ENCODE measurements at places on chromosomes 12 and 14.

DNA sequence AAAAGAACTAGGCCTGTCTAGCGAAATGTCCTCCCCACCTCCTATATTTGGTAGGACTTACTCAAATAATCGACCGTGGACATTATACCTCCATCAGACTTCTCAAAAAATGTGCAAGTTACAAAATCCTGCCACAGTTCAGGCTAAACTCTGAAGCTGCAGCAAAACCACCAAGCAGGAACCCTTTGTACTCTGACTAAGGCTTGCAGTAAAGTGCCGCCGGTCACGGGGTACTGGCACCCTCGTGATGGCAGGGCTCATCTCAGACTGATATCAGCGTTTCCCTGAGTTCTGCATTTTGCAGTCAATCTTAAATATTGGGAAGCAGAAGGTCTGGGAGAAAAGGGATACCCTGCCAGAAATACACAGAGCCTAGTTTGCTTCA lies 17.1 kb downstream of the SLC11A2 start:
- DNase-seq = peak; percentile 30

DNA sequence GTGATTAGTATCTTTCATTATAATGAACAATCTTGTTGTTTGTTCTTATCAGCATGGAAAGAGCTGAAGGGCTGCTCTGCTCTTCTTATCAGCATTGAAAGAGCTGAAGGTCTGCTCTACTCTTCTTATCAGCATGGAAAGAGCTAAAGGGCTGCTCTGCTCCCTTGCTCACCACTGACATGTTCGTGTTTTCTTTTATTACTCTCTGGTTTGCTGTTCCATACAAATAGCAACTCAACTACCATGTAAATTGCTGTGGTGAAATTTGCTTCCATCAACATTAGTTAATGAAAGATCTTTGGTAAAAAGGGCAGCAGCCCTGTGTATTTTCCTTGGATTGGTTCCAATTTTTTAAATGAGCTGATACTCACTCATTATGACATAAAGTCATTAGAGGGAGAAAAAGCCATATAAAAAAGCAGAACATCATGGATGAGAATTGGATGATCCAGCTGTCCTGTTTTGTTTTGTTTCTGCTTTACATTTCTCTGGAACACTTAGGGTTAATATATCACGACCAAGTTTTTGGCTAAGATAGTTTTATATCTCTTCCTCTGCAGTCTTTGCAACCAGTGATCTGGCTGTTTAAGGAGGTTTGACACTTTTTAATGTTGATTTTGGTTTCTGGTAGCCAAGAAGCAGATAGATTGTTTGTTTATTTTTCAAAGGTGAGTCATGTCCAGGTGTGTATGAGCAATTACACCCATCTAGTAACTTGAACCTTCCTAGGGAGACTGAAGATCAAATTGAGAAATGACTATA lies 356.6 kb downstream of the CEP128 start:
- no peak for DNase-seq

DNA sequence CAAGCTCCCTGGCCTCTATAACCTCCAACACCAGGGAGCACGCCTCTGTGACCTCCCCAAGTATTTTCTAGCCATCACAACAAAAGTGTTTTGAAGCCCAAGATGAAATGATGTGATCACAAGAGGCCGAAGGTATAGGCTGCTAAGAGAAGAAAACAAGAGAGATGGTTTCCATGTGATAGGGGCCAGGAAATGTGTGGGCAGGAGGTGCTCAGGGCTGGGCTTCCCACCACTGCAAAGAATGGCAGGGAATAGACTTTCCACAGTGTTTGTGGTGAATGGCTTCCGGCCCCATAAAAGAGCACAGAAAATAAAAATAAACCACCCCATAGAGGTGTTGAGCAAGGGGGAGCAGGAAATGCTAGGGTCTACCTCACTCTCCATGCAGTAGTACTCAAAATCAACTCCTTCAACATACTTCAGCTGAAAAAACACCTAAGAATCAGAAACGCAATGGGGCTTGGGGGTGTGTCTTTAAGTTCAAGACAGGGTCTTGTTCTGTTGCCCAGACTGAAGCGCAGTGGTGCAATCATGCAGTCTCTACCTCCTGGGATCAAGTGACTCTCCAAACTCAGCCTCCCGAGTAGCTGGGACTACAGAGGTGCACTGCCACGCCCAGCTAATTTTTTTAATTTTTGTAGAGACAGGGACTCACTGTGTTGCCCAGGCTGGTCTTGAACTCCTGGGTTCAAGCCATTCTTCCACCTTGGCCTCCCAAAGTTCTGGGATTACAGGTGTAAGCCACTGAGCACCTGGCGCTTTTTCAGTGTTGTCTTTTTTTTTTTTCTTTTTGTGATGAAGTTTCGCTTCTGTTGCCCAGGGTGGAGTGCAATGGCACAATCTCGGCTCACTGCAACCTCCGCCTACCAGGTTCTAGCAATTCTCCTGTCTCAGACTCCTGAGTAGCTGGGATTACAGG lies 27.1 kb downstream of the DAD1 start:
- peak; percentile 24 for DNase-seq

- DNase-seq = peak; percentile 59
These were observed 103.0 kb upstream of the SFSWAP start for GRCh38 chr12:131607658-131608447.

- peak; percentile 89 for DNase-seq
These were observed at the start of gene POLE2 for GRCh38 chr14:49687942-49688700. TSS of gene POLE2 (minus strand) at chr14:49688214. CDS start at chr14:49688203, 11 bp downstream.

DNA sequence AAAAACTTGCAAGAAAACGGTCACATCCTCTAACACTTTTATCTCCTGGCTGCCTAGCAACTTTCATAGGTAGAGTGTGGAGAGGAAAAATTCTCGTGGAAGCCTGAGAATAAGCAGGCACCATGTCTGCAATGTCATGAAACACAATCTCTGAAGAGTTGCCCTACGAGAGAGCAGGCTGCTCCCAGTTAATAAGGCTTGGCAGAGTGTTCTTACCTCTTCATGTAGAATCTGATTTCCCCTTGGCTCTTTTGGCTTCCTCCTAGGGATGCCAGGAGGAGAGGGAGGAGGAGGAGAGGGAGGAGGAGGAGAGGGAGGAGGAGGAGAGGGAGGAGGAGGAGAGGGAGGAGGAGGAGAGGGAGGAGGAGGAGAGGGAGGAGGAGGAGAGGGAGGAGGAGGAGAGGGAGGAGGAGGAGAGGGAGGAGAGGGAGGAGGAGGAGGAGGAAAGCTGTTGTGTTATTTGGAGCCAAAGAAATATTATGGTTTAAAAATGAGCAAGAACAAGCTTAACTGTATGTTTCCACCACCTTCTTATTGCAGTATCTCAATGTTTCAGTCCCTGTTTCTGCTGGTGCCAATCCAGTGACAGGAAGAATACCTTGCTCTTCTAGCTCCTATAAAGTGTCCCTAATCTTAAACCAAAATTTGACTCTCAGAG lies 52.9 kb downstream of the EGLN3 start:
- no peak for DNase-seq

- DNase-seq = no peak
These were observed 199.7 kb upstream of the LMNTD1 start for GRCh38 chr12:25752710-25753309.

DNA sequence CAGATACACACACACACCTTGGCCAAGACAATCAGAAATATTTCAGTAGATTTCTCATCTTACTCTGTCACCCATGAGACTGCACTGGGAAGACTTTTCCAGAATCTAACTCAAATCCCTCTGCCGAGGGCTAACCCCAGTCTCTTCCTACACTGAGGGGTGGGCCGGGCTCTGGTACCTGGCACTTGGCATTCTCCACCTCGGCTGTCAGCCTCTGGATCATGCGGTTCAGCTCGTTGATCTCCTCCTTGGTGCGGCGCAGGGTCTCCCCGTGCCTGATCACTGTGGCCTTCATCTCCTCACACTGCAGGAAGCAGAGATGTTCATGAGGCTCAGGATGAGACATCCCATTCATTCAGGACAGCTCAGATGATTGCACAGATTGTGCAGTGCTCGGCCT lies 4.9 kb downstream of the KRT83 start:
- no peak for DNase-seq

GRCh38 chr12:6463216-6463615 lies 7.3 kb downstream of the VAMP1 start:
- DNase-seq = no peak

DNA sequence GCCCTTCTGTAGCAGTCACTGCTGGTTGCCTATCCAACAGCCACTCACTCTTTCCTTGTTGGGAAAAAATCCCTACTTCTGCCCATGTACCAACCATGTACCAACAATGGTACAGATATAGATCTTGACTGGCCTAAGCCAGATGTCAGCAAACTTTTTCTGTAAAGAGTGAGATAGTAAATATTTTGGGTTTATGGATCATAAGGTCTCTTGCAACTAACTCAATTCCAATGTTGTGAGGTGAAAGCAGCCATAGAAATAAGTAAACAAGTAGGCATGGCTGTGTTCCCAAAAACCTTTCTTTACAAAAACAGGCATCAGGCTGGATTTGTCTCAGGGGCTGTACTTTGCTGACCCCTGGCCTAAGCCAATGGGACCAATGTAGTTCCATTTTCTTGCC lies 73.5 kb downstream of the ARMH4 start:
- DNase-seq = no peak

DNA sequence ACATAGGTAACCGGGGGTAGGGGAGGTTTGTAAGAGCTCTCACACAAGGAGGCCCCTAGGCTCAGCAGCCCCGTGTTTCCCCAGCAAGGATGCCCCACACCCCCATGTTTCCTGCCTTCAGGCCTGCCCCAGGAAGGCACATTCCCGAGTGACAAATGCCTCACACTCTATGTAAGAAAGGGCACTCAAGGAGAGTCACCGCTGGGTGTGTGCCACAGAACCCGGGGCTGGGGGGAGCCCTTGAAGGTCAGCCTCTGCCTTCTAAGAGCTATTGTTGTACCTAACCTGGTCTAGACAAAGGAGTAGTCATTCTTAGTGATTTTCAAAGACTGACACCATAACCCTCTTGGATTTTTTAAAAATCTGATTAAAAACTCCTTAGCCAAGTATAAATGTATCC lies 333.6 kb downstream of the DPF3 start:
- DNase-seq = no peak

DNA sequence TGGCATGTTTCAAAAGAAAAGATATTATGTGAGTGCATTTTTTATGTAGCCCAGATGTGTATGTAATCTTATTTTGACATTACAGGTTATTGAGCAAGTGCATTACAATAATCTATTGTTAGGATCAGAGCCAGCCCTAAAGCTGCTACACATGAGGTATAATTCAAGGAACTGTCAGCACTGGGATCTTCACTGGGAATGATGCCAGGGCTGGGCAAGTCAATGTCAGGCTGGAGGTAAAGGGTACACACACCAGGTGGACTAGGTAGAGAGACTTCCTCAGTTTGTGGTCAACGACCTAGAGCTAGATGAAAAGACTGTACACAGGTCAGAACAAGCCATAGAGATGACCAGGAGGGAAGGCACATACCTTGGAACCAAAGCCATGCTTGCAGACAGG lies 15.4 kb downstream of the TRIM9 start:
- no peak for DNase-seq

DNA sequence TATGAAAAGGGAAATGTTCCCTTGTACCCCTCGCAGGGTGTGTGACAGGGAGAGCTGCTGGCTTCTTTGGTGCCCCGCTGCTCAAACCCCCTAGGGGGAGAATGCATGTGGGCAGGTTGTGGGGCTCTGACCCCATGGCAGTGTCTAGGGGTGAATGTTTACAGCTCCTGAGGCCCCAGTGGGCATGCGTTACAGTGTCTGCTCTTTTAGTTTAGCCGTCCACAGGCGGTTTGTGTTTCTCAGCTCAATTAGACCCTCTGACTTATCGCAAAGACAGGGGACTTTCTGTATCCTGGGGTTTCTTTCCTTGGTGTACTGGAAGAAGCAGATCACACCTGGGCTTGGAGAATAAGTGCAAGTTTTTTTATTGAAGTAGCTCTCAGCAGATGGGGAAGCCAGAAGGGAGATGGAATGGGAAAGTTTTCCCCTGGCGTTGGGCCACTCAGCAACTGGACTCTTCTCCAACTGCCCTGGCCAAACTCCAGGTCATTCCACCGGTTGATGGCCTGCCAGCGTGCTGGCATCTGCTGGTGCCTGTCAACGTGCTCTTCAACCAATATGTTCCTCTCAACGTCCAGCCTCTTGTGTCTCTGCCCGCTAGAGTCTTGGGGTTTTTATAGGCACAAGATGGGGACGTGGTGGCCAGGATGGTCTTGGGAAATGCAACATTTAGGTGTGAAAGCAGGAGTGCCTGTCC lies 720.9 kb downstream of the FSCB start:
- no peak for DNase-seq

DNA sequence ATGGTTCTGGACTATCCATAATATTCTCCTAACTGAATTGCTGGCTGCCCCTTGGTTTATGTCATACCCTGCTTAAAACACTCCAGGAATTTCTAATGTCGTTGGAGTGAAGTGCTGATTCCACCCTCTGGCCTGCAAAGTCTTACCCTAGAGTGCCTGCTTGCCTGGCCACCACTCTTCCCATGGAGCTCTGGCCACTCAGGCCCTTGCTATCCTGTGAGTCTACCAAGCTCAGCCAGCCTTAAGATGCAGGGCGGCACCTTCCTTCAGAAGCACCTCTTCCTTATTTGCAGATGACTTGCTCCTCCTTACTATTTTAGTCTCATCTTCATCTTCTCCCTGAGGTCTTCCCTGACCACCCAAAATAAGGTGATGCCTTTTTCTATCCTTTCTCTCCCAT lies 35.3 kb downstream of the SLC6A15 start:
- no peak for DNase-seq

- no peak for DNase-seq
These were observed 33.4 kb downstream of the TSPAN9 start for GRCh38 chr12:3110578-3110977.

- DNase-seq = no peak
These were observed 224.3 kb downstream of the ITPR2 start for GRCh38 chr12:26608706-26609105.

DNA sequence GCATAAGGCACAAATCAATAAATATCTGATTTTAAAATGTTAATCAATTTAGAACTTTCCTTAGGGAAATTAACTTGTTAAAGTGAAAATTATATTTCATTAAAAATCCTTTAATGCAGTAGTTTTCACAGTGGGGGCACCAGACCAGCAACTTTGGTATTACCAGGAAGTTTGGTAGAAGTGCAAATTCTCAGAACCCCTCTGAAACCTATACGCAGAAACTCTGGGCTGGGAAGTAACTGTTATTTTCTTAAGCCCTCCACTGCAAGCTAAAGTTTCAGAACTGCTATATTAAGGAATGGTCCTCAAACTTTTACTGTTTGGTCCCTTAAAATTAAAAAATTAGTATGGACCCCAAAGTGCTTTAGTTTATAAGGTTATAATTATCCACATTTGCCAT lies 35.7 kb downstream of the GNPTAB start:
- DNase-seq = no peak

All from GM10248 (cell line).